ENCODE measurements at places on chromosomes 16 and 17. TPM values are rescaled to one million over a fixed set of nuclear protein-coding genes. Genes with fewer than 3 reads are reported as not detected.

DNA sequence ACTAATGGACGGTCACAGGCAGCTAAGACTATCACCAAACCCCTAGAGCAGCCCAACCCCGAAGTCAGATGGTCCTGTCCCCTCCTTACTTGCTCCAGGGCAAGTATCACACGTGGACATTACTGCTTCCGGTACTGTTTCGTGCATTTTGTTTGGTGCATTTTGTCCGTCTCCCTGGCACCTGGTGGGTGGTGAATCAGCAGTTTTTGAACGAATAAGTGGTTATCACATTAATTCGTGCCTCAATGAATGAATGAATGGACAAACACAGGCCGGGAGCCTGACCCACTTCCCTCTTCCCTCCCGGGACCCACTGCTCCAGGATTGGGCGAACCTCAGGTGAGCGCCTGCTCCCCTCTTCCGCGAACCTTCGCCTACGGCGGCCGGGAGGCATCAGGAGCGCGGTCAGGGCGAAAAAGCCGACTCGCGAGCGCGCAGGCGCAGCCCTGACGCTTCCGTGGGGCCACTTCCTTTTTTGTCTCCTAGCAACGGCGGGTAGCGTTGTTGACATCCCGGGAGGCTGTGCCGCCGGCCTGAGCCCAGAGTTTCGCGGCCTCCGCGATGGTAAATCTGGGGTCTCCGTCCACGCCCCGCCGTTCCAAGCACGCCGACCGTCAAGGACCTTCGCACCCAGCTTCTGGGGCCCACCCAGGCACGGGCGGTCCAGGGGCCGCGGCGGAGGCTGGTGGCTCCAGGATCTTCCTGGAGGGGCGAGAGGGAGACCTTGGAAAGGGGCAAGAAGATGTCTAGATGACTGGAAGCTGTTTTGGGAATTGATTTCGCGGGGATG lies at the start of gene DYNLRB2:
Gene DYNLRB2, plus strand, starts transcription at position 478 of the 790 bp plus-strand sequence. Its CDS starts 84 bp downstream, at position 562.
- peak; percentile 97 for DNase-seq

GRCh38 chr17:57889892-57890856 lies 40.3 kb upstream of the MRPS23 start:
- DNase-seq, result peak; percentile 83

DNA sequence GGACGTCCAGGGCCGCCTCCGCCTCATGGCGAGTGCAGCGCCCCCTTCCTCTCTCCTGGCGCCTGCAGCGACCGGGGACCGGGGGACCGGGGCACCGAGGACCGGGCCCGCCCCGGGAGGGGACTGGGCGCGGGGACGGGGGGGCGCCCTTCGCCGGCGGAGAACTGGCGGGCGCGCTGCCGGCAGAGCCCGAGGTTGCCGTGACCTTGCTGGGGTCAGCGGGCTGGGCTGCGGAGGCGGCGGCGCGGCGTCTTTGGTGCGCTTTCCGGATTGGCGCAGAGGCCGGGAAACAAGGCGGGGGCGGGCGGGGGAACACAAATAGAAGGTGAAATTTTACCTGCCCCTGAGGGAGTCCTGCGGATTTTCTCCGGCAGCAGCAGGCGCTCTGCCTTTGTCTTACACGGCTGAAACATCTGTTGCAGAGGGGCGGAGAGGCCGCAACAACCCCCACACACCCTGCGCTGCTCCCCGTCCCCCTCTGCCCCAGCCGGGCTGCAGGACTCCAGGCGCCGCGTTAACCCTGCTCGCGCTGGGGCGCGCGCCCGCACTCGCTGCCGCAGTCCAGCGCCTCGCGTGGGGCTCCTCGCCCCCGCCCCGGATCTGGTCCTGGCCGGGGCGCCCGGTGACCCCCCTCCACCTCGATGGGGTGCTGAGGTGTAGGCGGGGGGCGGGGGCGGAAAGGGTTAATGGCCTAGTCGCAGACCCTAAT lies 53.5 kb downstream of the SREBF1 start:
- DNase-seq, result peak; percentile 74

DNA sequence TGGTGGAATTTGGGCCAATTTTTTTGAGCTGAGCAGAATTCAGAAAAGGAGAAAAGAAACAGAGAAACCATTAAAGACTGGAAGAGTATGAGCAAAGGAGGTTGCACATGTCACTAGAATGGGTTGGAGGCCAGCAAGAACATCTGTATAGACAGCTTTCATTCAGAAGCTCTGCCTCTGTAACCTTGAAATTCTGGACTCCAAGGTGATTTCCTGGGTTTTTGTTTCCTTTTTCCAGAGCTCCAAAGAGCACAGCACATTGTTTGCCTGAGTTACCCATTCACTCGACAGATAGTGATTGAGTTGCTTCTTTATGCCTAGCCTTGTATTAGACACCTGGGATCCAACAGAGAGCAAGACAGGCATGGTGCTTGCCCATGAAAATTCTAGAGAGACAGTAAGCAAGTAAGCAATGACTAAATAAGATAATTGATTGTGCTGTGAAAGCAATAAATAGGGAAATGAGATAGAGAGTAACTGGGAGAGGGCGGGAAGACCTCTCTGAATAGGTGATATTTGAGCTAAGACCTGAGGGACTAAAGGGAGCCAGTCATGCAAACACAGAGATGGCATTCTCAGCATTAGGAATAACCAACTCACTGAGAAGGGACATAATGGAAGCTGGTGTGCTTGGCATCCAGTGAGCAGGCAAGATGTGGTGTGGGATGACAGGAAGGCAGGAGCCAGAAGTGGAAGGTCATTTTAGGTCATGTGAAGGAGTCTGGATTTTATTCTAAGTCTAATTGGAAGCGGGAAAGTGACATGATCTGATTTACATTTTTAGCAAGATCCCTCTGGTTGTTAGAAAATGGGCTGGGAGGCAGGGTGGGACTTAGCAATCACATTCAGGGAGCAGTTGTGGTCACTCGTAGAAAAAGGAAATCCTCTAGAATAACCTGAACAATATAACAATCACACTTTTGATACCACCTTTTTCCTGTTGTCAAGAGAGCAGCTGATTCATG lies 197.5 kb downstream of the HS3ST3A1 start:
- no peak for DNase-seq

- DNase-seq, result no peak
Measured at GRCh38 chr17:35489944-35490343, 41.4 kb upstream of the SLFN13 start.

- no peak for DNase-seq
Measured at GRCh38 chr17:64596439-64596838, 65.7 kb downstream of the SMURF2 start.

DNA sequence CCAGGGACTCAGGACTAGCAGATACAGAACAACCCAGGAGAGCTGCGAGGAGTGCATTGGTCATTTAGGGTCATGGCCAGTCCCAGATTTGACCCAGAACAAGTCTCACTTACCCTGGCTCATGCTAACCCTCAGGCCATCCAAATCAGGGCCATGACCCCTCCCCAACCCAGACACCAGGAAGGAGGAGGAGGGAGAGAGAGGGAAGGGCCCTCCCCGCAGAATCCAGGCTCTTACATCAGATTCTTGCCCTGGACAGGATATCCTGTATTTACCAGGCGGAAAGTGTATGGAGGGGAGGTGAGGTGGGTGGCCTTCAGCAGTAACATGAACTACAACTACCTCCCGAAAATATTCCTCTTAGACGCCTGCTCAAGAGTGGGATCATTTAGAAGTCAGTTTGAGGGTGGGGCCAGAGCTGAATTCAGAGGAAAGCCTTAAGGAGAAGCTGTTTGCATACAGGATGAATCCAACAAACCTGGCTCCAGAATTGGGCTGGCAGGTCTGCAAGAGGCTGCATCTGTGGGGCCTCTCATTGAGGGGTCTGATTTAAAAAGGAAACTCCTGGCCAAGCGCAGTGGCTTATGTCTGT lies 2.1 kb downstream of the VAT1 start:
- peak; percentile 76 for DNase-seq

DNA sequence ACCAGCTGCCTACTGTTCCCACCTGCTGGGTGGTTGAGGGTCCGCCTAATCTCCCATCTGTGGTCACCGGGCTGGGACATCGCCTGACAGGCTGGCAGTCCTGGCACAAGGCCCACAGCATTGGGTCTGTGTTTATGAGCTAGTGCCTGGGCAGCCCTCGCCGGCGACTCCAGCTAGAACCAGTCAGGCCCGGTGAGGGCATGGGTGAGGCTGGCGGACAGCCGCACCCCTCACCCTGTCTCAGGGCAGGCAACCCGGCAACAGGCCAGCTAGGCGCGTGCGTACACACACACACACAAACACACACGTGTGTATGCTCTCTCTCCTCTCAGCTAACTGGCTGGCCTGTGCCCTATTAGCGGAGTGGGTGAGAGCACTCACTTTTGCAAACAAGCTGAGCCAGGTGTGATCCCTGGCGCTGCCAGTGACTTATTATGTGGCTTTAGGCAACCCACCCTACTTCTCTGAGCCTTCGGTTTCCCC lies 10.4 kb downstream of the HSD11B2 start:
- peak; percentile 85 for DNase-seq

DNA sequence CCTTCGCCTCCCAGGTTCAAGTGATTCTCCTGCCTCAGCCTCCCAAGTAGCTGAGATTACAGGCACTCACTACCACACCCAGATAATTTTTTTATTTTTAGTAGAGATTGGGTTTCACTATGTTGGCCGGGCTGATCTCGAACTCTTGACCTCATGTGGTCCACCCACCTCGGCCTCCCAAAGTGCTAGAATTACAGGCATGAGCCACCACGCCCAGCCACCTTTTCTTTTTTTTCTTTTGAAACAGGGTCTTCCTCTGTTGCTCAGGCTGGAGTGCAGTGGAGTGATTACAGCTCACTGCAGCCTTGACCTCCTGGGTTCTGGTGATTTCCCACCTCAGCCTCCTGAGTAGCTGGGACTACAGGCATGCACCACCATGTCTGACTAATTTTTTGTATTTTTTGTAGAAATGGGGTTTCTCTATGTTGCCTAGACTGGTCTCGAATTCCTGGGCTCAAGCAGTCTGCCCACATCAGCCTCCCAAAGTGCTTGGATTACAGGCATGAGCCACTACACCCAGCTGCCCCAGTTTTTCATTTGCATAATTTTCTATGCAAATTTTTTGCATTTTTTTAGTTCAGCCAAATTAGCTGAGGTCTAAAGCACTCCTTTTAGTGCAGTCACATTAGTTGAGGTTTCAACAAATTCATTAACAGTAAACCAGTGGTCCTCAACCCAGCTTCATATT lies 11.3 kb downstream of the WWP2 start:
- no peak for DNase-seq

GRCh38 chr16:89002851-89003830 lies 26.1 kb upstream of the CBFA2T3 start:
- no peak for DNase-seq

GRCh38 chr16:89135166-89135565 lies 36.4 kb upstream of the CDH15 start:
- no peak for DNase-seq

GRCh38 chr17:50154604-50155003 lies 4.1 kb upstream of the PPP1R9B start:
- DNase-seq, result no peak

DNA sequence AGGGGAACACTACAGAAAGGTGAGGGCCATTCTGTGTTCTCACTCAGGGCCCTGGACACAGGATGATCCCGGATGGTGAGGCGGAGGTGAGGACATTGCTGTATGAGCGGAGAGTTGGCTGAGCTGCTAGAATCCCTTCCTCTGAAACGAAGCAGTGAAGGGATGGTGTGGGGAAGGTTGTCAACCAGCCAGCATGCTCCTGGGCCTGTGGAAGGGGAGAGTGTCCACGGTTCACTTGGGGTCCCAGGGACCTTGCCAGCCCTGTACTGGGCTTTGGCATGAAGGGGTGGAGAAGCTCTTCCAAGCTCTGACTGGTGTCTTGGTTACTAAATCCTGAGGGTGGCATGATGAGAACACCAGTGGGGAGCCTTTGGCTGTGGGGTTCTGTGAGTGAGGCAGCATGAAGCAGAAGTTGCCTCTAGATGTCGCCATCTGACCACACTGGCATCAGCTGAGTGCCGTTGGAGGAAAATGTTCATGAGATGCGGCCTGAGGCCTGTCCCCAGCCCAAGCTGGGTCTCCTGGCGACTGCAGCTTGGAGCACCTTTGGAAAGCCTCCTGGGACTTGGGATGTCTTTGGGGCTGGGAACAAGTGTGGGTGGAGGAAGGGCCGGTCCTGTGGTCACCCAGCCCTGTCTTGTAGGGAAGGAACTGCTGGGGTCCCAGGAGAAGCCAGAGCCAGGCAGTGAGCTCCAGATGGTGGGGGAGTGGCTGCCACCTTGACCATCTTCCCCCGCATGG lies 14.8 kb downstream of the PDP2 start:
- DNase-seq, result peak; percentile 82

GRCh38 chr16:47612711-47613110 lies 151.6 kb downstream of the PHKB start:
- DNase-seq, result no peak

DNA sequence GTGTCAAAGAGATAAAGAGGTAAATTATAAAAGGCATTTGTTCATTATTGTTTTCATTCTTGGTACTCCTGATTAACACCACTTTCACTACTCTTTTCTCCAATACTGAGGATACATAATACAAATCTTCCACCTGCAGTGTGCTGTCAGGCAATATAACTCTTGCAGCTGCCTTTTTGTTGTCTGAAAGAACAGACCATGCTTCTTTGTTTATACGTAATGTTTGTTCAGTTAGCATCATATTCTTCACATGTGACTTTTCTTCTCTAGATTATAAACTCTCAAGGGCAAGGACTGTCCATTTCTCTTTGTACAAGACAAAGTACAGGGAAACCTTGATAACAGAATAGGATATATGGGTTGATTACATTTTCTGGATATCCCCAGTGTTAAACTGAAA lies 14.2 kb upstream of the ABCC11 start:
- no peak for DNase-seq

DNA sequence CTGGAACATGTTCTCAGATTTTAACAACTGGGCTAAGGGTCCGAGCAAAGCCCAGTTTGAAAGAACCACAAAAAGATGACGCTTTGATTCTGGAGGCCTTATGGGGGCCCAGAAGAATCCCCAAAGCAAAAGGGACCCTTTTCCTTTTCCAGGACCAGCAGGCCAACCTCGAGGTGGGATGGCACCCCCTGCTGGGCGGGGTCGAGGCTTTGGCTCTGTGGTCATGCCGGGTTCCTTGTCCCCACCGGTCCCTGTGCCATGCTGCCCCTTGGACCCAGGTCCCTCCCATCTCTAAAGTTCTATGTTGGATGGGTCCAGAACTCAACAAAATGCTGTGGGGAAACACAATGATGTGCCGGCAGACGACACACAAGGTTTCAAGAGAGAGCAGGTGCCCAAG lies 30.9 kb downstream of the TMEM204 start:
- DNase-seq, result no peak

DNA sequence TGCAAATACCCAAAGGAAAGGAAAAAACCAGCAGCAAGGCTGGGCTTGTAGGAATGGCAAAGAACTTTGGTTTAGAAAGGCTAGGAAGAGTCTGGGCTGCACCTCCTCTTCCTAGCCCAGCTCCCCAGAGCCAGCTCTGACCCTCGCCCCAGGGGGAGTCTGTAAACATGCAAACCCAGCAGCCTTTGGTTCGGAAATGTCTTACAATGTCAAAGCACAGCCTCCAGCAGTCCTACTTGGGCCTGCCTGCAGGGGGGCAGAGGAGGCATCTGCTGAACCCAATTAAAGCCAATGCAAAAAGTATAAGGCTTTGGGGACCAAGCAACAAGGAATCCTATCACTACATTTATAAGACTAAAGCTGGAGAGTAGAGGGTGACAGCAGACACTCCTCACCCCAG lies 5.0 kb upstream of the FTSJ3 start:
- DNase-seq, result no peak

The PHOSPHO1 gene
- polyA plus RNA-seq, result 12.5 TPM

The MYH13 gene
- 0.93 TPM for polyA plus RNA-seq

The APOBR gene
- polyA plus RNA-seq, result 0.77 TPM

The IL34 gene
- polyA plus RNA-seq, result 7.8 TPM

The ZNF75A gene
- 20.3 TPM for polyA plus RNA-seq

Data from muscle of leg (tissue), 16 donors.